Left lobe of liver (tissue), 2 donors: ENCODE measurements at places on chromosomes 4 and X. TPM values are rescaled to one million over a fixed set of nuclear protein-coding genes. Genes with fewer than 3 reads are reported as not detected.

Gene EDA2R
- total RNA-seq, result 0.15 TPM

Gene SCRG1
- not detected for total RNA-seq

Gene MYOZ2
- not detected for total RNA-seq

Gene ITM2A
- total RNA-seq, result 2.2 TPM

Gene GPC4
- total RNA-seq, result 1.7 TPM

Gene AMOT
- 7.4 TPM for total RNA-seq

Gene SCLT1
- total RNA-seq, result 2.5 TPM

Gene UGT2B17
- 9.8 TPM for total RNA-seq

Gene UGT2B15
- total RNA-seq, result 111 TPM

Gene BEND2
- total RNA-seq, result not detected
